Vagina (tissue), 2 donors: ENCODE measurements at places on chromosomes 5 and 9.

- no peak for DNase-seq
These were observed 155.1 kb downstream of the NR3C1 start for GRCh38 chr5:143248391-143248790.

GRCh38 chr9:112853882-112854585 lies 36.6 kb downstream of the SLC46A2 start:
- no peak for DNase-seq

DNA sequence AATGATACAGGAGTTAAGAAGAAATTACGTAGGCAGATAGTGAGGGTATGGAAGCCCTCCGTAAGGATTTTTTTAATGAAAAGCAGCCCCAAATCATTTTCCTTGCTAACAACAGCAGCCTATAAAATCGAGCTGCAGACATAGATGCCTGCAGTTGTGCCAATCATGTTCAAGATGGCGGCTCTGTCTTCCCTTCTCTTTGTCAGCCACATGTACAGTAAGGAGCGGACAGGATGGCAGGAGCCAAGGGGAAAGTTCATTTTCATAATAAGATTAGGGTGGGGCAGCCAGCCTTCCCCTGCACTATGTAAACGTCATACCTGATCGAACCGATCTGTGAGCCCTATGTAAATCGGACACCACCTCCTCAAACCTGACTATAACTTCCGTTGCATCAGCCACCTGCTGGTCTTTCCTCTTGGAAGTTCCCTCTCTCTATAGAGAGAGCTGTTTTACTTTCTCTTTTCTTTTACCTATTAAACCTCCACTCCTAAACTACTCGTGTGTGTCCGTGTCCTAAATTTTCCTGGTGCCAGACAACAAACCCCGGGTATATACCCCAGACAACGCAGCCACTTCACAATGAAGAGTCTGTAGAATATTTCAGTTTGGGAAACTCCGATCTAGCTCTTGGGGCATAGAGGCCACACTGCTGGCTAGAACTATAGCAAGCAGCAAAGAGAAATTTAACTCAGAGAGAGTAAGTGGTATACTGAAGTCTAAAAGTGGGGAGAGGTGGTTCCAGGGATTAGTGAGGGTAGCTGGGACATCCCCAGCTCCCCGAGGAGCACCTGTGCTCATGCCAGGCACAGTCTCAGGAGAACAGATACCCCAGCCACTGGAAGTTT lies 20.8 kb upstream of the SLC24A2 start:
- DNase-seq, result no peak

GRCh38 chr9:86054695-86055094 lies 44.7 kb downstream of the GOLM1 start:
- DNase-seq, result no peak

GRCh38 chr5:6178846-6179532 lies 199.4 kb downstream of the MED10 start:
- peak; percentile 12 for DNase-seq

GRCh38 chr9:4328723-4329122 lies 28.9 kb upstream of the GLIS3 start:
- DNase-seq, result no peak

GRCh38 chr5:31898036-31898632 lies 259.2 kb downstream of the PDZD2 start:
- no peak for DNase-seq

GRCh38 chr5:149605998-149606724 lies 24.9 kb downstream of the ARHGEF37 start:
- DNase-seq, result no peak

DNA sequence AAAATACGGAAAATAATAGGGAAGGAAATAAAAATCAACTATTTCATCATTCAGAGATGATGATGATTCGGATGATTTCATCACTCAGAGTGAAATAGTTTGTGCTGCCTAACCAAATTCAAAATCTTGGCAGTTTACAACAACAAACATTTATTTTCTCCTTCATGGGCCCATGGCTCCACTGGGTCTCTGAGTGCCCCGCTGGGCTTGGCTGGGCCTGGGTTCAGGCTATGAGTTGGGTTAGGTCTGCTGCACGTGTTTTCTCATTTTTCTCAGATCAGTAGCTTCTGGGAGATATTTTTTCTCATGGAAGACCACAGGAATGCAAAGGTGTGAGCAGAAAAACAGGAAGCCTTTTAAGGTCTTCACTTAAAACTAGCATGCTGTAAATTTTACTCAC lies 24.0 kb upstream of the F2RL1 start:
- no peak for DNase-seq

DNA sequence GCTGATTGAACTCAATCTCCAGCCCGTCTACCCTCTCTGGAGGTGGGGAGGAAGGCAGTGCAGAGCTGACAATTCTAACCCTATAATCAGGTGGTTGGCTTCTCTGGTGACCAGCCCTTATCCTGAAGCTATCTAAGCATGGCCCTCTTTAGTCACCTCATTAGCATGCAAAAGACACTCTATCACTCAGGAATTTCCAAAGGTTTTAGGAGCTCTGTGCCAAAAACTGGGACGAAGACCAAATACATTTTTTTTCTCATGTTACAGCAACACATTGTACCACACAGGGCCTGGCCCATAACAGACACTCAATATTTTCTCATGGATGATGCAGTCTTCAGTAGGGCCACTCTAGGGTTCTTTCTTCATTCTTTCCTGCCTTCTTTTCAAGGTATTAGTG lies 118.8 kb upstream of the VLDLR start:
- DNase-seq, result no peak

- no peak for DNase-seq
These were observed 157.1 kb upstream of the COL5A1 start for GRCh38 chr9:134484479-134484878.

DNA sequence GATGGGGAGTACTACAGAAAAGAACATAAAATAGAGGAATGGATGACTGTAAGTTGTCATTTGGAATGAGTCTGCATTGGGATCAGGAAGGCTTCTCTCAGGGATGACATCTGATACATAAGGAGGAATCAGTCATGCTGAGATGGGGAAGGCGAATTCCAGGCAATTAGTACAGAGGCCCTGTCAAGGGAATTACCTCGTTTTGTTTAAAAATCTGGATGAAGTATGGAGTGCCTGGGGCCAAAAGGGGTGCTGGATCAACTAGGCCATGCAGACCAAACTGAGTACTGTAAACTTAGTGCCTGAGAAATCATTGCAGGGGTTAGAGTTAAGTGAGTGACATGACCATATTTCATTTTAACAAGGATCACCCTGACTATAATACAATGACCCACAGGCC lies 30.5 kb downstream of the JAKMIP2 start:
- no peak for DNase-seq

DNA sequence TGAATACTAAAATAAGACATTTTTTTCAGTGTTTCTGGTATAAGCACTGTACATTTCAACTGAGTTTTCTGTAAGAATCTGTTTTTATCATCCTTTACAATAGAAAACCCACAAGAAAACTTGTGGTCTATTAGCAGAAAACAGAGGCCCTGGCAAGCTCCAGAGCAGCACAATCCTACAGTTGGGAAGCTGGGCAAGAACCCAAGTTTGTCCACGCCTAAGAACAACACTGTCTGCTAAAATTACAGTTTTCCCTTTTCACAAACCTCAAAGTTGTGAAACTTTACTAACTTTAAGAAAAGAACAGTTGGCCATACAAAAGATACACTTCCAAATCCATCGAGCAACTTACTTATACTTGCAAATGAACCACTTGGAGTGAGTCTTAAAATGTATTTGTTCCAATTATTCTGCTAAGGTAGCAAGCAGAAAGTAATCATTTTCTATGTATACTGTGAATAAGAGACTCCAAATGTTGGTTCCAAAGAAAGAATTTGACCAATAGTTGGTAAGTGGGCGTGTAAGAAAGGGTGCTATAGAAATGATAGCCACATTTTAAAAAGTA lies 982.0 kb upstream of the ARRDC3 start:
- DNase-seq, result no peak

DNA sequence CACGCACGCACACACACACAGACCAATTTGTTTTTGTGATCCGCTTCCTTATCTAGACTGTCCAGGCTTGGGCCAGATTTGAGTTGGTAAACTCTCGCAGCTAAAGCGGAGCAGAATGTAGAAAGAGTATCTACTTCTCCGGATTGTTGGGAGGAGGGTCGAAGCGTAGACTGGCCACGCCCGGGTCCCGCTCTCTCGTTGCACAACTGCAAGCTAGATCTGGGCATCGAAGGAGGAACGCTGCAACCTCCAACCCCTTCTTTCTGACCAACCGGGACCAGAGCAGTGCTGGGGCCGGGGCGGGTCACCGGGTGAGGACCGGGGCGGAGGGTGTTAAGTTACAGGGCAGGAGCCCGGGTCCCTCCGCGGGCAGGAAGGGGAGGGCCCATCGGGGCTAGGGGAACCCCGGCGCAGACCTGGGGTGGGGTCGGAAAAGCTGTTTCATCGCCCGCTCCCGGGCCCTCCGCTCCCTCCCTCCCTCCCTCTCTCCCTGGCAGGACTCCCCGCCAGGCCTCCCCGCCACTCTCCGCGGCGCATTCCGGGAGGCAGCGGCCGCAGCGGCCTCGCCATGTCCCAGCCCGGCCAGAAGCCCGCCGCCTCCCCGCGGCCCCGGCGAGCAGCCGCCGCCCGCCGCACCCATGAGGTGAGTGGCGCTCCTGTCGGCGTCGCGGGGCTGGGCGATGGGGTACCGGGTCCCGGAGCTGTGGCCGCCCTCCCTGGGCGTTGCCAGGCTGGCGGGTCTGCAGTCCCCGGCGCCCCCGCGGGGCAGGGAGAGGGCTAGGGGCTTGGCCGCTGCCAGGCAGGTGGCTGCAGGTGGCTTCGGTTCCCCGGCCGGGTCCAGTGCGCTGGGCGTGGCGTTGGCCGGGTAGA lies at the start of gene CAST:
Gene CAST (plus strand): TSS at position 522 of the 870 bp plus-strand sequence. CDS start 47 bp downstream, at position 569.
- peak; percentile 98 for DNase-seq

DNA sequence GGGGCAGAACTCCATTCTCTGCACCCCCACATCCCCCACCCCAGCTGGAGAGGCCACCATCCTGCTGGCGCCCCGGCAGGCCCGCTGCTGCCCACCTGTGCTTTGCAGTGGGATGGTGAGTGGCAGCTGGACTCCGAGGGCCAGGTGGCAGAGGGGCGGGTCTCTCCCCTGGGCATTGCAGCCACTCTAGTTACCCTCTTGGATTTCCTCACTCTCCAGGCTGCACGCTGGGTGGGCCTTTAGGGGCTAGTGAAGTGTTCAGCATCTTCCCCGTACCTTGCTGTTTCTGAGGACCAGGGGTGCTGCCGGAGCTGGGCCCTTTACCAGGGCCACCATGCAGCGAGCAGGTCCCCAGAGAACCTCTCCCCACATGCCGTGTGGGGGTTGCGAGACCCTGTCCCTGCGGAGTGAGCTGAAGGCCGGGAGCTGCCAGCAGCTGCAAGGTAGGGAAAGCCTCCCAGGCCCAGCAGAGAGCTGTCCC lies 88.4 kb upstream of the SH3PXD2B start:
- peak; percentile 84 for DNase-seq

- no peak for DNase-seq
These were observed 80.3 kb downstream of the MAP1B start for GRCh38 chr5:72187388-72188075.

DNA sequence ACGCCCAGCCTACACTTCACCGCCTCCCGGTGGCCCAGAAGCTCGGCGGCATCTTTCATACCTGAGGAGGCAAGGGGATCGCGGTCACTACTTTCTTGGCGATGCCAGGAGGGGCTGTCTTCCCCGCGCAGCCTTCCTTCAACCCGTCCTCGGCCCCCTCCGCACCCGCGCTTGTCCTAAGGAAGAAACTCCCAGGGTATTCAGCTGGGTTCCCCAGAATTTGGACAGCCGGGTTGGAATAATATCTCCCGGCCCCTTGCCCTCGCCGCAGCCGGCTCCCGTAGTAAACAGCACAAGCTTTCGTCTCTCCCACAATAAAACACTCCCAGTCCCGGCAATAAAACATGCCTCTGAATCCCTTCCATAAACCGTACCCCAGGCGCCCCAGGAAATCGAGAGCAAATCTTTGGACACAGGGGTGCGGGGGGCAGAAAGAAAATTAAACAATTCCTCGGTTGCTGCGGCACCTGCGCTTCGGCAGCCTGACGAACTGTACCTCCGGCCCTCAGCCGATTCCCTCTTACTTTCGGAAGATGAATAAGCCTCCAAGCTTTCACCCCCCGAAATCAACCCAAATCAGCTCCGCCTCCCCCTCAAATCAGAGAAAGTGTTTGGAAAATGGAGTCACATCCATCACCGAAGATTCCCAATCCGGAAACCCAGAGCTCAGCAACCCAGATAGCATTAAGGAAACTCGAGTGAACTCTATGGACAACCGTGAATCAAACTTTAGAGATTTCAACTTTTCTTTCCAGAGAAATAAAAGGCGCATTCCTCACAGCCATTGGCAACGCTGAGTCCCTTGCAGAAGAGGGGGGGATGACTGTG lies 1.1 kb downstream of the OTP start:
- DNase-seq, result no peak

- no peak for DNase-seq
These were observed 60.3 kb downstream of the RASA1 start for GRCh38 chr5:87327998-87328397.

DNA sequence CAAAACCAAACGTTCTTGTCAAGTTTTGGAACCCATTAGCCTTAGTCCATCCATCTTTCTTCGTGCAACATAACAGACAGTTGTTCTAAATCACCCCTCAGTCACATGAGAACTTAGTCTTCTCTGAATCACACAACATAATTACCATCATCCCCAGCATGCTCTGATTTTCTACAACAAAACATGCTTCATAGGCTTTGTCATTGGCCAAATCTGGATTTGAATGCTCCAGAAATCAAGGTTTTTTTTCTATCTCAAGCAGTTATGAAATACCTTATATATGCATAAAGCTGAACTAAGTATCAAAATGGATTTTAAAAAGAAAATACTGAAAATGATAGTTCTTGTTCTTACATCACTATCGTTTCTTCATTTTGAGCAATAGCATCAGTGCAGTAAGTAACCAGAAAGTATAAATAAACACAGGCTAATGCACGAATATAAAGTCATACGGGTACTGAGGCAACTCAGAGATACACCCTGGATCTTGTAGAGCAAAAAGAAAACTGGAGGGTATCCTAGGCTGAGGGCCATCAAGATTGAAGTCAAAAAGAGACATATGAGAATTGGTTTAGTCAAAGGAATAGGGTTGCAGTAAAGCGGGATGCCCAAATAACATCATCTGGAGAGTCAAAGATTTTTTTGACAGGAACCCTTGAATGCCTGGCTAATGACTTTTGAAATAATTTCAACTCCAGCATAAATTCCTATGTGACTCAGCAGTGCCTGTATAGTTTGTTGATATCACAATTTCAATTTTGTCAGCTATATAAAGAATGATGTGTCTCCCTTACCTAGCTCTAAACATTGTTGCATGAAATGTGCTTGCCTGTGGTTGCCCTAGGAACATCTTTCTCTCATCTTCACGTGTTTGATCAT lies 164.7 kb downstream of the ADAMTSL1 start:
- no peak for DNase-seq

DNA sequence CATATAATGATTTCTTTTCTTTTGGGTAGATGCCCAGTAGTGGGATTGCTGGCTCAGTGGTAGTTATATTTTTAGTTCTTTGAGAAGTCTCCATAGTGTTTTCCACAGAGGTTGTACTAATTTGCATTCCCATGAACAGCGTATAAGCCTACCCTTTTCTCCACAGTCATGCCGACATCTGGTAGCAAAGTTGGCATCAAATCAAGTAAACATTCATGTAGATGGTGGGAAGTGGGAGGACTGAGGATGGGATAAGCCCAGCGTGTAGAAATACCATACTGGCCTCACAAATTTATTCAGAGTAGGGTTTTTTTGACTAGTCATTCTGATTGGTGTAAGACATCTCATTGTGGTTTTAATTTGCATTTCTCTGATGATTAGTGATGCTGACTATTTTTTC lies 115.4 kb downstream of the EGFLAM start:
- DNase-seq, result no peak
